Stimulated activated CD4-positive, alpha-beta T cell treated with anti-CD3 and anti-CD28 coated beads, Interleukin-4, amount 100 ng/mL, for 48 hours (primary cell): ENCODE measurements at places on chromosomes 12 and 14.

- no peak for DNase-seq
Observed at GRCh38 chr14:68271913-68272391, 452.4 kb downstream of the RAD51B start.

- no peak for DNase-seq
Observed at GRCh38 chr12:115934046-115934445, 343.4 kb downstream of the MED13L start.

GRCh38 chr12:172732-173161 is 41.2 kb downstream of the SLC6A12 start:
- no peak for DNase-seq

DNA sequence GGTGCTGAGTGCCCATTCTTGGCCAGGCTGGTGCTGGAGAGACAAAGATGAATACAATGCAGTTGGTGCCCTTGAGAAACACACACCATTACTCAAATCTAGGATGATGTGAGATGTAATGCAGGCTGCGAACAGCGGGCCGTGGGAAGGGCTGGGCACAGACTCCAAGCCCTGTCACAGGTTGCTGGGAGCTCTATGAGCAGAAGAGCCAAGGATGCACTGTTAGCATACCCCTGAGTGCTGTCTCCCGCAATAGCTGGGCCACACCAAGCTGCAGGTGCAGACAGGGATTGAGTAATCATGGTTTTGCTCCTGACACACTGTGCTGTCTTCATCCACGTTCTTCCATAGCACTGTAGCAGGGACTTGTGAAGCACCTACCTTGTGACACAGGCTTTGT is 247.5 kb upstream of the CRY1 start:
- no peak for DNase-seq

GRCh38 chr14:53047307-53048069 is 96.6 kb upstream of the FERMT2 start:
- no peak for DNase-seq

DNA sequence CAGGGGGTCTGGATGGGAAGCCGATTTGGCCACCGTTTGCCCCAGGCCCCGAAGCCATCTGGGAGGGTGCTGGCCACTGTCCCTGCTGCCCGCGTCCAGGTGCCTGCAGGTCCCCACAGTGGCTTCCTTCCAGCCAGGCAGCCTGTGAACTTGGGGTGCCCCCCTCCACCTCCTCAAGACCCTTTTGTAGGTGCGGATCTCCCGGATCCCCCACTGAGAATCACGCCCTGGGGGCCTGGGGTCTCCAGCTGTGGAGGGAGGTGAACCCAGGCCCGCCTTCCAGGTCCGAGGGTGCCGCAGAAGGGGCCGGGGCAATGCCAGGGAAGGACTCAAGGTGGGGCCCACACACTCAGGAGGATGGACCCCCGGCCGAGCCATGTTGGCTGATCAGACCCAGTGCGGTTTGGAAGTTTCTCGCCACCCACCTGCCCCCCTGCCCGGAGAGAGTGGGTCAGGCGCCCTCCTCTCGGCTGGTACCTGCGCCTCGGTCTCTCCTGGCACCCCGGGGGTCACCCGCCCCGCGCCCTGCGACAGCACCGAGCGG is 1.7 kb downstream of the MMP17 start:
- DNase-seq = no peak

DNA sequence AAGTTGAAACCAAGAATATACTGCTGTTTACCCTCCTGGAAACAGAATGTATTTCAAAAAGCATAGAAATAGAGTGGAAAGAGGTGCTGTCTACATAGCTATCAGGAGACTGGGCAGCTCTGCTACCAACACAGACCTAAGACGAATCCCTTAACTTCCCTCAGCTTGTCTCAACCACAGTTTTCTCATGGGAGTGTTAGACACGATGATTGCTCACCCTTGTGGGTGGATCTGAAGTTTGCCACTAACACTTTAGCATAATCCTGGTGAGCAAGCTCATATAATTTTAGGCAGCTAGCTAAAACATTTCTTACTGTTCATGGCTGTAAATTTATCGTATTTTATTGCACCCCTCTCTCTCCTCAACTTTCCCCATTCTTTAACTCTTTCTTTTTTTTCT is 38.5 kb downstream of the C12orf75 start:
- DNase-seq = no peak

DNA sequence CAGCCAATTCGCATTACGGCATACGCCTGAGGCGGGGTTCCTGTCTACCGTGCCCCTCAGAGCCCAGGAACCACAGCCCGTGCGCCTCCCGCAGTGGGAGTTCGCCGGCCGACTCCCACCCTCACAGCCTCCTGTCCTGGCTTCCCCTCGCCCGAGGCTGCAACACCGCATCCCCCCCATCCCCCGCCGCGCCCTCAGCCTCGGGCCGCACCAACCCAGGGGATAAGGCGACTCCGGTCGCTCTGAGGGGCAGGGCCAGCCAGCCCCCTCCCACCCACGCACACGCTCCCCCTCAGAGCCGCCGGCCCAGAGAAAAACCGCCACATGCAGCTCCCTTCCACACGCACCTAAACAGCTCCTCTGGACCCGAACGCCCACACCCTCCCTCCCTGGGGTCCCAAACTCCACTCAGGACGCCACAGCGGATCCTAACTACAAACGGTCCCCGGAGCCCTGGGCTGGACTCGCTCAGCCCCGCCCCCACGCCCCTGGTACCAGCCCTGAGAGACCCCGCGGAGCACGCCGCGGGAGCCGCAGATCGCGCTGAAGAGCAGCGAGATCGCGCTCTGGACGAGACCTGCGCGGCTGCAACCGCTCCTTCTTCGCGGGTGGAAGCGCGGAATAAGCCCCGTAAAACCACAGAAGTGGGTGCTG is at the start of gene C14orf39:
Gene C14orf39, minus strand, starts transcription at position 466 of the 654 bp plus-strand sequence. CDS start 985 bp downstream, outside the sequence.
- DNase-seq = no peak

GRCh38 chr12:92369056-92369455 is 223.4 kb upstream of the BTG1 start:
- DNase-seq = no peak

DNA sequence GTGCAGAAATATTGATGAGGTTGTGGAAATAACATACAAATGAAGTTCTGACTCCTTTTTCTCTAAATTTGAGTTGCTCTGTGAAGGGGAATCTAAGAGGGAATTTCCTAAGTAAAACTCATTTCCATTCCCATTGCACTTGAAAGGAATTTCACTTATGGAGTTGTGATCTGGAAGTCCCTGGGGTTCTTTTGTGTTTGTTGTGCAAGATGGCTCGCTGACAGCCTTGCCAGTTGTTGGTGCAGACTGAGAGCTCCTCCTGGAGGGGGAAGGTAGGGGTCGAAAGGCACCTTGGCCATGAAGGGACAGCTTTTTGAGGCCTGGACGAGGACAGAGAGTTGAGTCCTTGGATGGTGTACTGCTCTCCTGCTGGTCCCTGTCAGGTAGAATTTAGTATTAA is 72.0 kb downstream of the C12orf56 start:
- DNase-seq = no peak

DNA sequence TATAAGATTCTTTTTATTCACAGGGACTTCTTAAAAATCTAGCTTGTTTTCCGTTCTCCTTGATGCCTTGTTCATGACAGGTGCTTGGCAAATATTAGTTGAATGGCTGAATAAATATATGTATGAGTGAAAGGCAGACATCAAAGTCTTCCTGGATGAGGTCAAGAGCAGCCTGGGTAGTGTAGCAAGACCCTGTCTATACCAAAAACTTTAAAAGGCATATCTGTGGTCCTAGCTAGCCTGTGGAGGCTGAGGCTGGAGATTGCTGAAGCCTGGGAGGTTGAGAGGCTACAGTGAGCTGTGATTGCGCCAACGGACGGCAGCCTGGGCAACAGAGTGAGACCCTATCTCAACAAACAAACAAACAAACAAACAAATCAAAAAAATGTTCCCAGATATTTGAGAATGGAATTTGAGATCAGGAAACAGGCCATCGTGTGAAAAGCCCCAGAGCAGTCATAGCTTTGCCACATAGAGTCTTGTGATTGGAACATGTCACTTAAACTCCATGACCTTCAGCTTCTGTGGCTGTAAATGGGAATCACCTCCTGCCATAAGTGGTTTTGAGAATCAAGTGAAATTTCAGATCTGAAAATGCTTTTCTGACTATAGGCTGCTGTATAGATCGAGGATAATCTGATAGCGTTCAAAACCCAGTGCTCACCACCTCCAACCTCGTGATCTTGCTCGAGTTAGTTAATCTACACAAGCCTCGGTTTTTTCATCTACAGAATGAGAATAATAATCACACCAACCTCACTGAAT is 64.3 kb downstream of the ZFP36L1 start:
- DNase-seq = no peak

DNA sequence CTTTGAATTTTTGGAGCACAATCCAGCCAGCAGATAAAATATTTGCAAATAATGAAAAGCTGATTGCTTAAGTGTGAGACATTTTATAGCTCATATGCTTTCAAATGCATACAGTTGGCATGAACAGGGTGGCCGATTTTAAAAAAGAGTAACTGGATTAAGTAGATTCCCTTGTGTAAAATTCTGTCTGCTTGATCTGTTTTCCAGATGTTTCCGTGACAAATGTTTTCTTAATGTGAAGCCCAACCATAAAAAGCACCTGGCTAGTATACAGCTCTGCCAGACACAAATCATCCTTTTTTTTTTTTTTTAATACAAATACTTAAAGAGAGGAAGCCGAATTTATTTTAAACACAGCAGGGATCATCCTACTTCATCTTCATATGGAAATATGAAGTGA is 440.7 kb downstream of the CCER1 start:
- DNase-seq = no peak

DNA sequence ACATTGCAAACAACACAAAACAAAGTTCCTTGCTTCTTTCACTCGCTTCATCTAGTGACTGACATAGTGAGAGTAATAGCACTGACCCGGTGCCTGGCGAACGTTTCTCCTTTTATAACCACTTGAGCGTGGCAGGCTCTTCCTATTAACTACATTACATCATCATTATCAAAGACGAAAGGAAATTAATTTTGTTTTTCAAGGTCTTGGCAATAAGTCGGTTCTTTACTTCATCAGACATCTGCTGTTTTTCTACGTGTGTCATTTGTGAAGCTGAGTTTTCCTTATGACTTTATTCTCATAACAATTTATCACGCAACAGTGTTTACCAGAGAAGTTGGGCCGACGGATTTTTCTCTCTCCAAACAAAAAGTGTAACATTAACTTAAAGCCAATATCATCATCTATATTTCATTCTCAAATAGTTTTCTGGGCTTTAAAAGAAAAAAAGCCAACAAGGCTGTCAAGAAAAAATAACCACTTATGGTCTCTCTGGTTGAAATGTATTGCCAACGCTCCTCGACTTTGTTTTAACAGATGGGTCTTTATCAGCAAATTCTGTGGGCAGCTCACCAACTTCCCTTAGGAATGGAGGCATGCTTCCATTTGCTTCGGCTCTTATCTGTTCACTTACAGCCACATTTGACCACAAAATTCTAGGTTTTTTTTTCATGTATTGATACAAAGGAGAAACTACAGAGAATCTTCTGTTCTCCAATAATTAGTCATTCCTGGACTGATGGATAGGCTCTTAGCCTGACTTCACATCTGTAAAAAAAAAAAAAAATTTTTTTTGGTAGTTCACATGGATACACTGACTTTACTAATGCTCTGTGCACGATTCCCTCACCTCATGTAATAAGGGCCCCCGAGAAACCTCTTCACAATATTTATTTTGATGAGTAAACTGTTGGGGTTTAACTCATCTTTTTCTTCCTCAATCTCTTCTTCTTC is 97.1 kb upstream of the CDKN3 start:
- DNase-seq = no peak

- DNase-seq = no peak
Observed at GRCh38 chr12:47082796-47083621, 3.2 kb upstream of the AMIGO2 start.

GRCh38 chr12:59632408-59632807 is 36.6 kb downstream of the SLC16A7 start:
- DNase-seq = no peak

GRCh38 chr12:89359615-89360014 is 7.3 kb upstream of the DUSP6 start:
- no peak for DNase-seq

DNA sequence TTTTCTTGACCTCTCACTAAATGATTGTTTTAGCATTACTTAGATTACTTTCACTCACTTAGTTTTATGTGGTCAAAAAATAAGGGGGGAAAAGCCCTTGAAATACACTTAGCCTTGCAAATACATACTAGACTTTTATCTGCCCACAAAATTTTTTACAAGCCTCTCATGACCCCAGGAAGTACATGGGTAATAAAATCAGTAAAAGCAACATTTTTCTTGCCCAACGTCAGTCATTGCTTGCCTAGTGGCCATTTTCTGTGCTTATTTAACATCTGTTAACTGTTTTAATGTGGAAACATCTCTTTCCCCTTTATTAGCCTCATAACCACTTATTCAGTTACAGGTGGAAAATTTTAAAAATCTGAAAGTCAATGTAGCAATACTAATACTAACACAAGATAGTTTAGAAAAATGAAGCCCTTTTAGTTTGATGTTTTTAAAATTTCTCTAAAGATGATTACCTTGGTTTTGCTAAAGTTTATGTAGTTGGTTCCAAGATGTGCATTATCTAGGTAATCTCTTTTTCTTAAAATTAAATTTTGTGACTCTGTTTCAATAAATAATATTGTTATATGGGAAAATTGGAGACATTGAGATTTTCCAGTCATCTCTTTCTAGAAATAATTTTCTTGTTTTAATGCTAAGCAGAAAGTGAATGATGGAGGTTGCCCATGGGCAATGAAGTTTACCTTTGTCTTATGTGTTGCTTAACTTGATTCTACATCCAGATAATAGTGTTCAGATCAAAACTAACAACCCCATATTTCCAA is 175.5 kb downstream of the TMTC2 start:
- no peak for DNase-seq

- DNase-seq = no peak
Observed at GRCh38 chr12:46788072-46788887, 37.5 kb downstream of the SLC38A4 start.

- no peak for DNase-seq
Observed at GRCh38 chr14:95078867-95079266, 78.5 kb downstream of the DICER1 start.

GRCh38 chr14:21997300-21997699 is 323.7 kb upstream of the OR4E1 start:
- no peak for DNase-seq

GRCh38 chr14:32006263-32007110 is 70.6 kb upstream of the ARHGAP5 start:
- no peak for DNase-seq

- DNase-seq = no peak
Observed at GRCh38 chr14:99687284-99688209, 3.4 kb downstream of the CYP46A1 start.
